MG63 (cell line): ENCODE measurements at places on chromosomes 13 and 19.
A peak's percentile ranks its signal among the peaks of the same experiment; 100 is the strongest.

- DNase-seq: peak; percentile 82
Observed at GRCh38 chr13:94233401-94233800, 246.1 kb downstream of the DCT start.

DNA sequence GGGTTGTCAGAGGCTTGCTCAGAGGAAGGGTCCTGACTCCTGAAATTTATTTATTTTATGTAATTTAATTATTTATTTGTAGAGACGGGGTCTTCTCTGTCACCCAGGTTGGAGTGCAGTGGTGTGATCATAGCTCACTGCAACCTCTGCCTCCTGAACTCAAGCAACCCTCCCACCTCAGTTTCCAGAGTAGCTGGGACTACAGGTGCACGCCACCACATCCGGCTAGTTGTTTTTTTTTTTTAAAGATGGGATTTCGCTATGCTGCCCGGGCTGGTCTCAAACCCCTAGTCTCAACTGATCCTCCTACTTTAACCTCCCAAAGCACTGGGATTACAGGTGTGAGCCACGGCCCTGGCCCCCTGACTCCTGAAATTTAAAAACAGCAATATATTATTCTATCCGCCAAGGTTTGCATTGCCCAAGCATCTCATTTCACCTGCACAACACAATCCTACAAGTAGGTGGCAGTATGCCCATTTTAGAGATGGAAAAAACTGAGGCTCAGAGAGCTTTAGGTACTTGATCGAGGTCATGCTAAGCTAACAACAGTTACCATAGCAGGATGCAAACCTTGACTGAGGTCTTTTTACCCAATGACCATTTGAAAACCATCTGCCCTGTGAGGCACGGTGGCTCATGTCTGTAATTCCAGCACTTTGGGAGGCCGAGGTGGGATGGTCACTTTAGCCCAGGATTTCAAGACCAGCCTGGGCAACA lies 18.1 kb downstream of the ARHGEF18 start:
- no peak for DNase-seq

GRCh38 chr19:49870309-49870901 lies 3.0 kb upstream of the PNKP start:
- DNase-seq: no peak

DNA sequence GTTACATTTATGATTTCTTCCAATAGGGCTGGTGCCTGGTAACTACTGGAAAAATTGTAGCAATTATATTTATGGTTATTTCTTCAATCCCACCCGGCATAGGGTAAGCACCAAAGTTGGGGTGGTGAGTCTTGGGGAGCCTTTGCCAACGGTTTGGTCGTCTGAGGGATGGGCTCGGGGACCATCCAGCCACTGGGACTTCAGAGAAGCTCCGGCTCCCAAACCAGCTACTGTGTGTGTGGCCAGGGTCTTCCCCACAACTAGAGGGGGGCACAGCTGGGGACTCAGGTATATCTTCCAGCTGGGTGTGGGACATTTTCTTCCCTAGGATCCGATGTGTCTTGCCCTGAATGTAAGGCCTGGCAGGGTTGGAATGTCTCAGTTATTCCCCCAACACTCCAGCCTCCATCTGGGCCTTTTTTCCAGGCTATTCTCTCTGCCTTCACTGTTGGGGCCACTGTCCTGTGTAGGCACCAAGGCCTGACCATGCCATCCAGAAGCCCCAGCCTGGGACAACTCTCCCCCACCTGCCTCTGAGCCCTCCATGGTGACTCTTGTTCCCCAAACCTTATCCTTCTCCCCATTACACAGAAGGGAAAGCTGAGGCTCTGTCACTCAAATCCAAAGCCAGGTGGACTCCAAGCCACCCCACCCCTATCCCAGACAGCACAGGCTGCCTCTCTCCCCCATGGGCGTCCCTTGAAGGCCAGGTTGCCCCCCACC lies 1.1 kb upstream of the IFI30 start:
- no peak for DNase-seq

GRCh38 chr13:112941349-112941748 lies 27.7 kb upstream of the MCF2L start:
- DNase-seq: no peak

DNA sequence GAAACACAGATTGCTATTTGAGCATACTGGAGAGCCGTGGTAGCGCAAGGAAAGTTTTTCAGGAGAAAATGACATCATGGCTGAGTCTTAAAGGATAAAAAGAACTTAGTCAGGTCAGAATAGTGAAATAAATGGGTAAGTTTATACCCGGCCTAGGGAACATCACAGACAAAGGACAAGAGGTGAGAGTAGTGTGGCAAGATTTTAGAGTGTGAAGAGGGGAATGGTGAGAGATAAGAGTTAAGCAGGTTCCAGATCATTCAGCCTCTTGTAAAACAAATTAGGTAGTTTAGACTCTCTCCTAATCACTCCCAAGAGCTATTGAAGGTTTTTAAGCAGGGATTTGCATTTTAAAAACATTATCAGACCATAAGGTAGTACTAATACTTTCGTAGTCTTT lies 116.0 kb upstream of the MAB21L1 start:
- no peak for DNase-seq

DNA sequence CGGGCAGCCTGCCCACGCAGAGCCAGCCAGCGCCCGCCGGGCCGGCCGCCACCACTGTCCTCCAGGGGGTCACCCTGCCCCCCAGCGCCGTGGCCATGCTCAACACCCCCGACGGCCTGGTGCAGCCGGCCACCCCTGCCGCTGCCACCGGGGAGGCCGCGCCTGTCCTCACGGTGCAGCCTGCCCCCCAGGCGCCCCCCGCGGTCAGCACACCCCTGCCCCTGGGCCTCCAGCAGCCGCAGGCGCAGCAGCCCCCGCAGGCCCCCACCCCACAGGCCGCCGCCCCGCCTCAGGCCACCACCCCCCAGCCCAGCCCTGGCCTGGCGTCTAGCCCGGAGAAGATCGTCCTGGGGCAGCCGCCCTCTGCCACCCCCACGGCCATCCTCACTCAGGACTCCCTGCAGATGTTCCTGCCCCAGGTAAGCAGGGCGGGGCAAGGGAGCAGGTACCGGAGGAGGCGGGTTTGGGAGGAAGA lies 32.3 kb upstream of the EHD2 start:
- no peak for DNase-seq

GRCh38 chr19:42152910-42153671 lies 20.8 kb upstream of the POU2F2 start:
- DNase-seq: no peak

DNA sequence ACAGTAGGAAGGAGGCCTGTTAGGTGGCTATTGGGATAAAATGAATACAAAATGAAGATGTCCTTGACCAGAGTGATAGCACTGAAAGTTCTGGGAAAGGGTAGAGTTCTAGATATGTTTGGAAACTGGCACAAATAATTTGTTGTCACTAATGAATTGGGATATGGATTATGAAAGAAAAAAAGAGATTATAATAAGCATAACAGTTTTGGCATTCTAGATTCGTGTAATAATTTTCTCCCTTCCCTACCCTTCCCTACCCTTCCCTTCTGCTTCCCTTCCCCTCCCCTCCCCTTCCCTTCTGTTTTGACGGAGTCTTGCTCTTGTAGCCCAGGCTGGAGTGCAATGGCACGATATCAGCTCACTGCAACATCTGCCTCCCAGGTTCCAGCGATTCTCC lies 271.0 kb upstream of the PRR20A start:
- DNase-seq: no peak

- peak; percentile 74 for DNase-seq
Observed at GRCh38 chr19:35107545-35107944, 8.1 kb upstream of the FXYD3 start.

- peak; percentile 17 for DNase-seq
Observed at GRCh38 chr13:47211106-47211505, 314.3 kb upstream of the HTR2A start.
